ENCODE measurements at places on chromosomes 3 and 15. TPM values are rescaled to one million over a fixed set of nuclear protein-coding genes. Genes with fewer than 3 reads are reported as not detected.

Gene B3GALNT1
- 0.94 TPM for total RNA-seq

Gene SLC51A
- 2.1 TPM for total RNA-seq

Gene RBP2
- 3.1 TPM for total RNA-seq

Gene TLR9
- total RNA-seq: 0.25 TPM

Gene CDCP1
- total RNA-seq: 84.5 TPM

Gene CDC25A
- total RNA-seq: 23.7 TPM

Gene MEIS2
- total RNA-seq: 7.6 TPM

DNA sequence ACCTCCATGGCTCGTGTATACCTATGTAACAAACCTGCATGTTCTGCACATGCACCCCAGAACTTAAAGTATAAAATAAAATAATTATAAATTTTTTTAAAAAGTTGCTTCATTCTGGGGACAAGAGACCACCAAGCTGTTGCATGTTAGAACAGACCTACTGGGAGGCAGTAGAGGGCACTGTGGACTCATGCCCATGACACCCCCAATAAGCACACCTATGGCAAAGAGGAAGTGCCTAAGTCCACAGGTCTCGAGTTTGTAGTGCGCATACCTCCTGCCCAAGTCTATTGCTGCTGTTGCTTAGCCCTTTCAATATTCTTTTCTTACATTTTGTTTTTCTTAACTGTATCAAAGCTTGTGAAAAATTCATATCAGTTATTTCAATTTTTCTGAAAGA, 267.9 kb upstream of the THBS1 start:
- H3K4me3 ChIP-seq: no peak overlapping the region
- no peaks in the 10 kb centered on the region for H3K36me3 ChIP-seq
- peak overlapping the region; percentile 60 for H3K27ac ChIP-seq
- DNase-seq: peak; percentile 78

DNA sequence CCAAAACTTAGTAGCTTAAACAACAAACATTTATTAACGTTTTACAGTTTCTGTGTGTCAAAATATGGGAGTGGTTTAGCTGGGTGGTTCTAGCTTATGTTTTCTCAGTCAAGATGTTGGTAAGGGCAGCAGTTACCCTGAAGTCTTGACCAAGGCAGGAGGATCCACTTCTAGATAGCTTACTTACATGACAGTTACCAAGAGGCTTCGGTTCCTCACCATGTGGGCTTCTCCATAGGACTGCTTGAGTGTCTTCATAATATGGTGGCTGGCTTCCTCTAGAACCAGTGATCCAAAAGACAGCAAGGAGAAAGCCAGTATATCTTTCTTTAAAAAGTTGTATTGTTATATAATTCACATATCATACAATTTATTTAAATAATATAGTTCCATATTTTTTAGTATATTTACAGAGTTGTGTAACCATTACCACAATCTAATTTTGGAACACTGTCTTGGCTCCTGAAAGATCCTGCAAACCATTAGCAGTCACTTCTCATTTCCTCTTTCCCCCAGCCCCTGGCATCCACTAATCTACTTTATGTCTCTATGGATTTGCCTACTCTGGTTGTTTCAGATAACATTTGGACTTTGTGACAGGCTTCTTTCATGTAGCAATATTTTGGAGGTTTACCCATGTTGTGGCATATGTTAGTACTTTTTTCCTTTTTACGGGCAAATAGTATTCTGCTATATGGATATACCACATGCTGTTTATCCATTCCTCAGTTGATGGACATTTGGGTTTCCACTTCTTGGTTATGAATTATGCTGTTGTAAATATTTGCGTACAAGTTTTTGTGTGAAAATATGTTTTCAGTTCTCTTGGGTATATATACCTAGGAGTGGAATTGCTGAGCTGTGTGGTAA, 33.3 kb downstream of the MAPK6 start:
- H3K4me1 ChIP-seq: no peaks in the 10 kb centered on the region
- no peak overlapping the region for H3K4me3 ChIP-seq
- H3K27me3 ChIP-seq: no peaks in the 10 kb centered on the region

- H3K27me3 ChIP-seq: no peaks in the 10 kb centered on the region
- H3K36me3 ChIP-seq: no peaks in the 10 kb centered on the region
- H3K4me1 ChIP-seq: no peaks in the 10 kb centered on the region
- no peak overlapping the region for H3K4me3 ChIP-seq
- no peak overlapping the region for H3K27ac ChIP-seq
- no peak for DNase-seq
Observed at GRCh38 chr3:100082714-100083113, 31.6 kb downstream of the FILIP1L start.

GRCh38 chr3:191378142-191378812, 48.0 kb upstream of the UTS2B start:
- H3K4me1 ChIP-seq: no peaks in the 10 kb centered on the region
- peaks cover 4% of the 10 kb centered on the region for H3K36me3 ChIP-seq
- DNase-seq: no peak
- no peak overlapping the region for H3K27ac ChIP-seq

- no peaks in the 10 kb centered on the region for H3K36me3 ChIP-seq
- no peak overlapping the region for H3K4me3 ChIP-seq
Observed at GRCh38 chr3:186307594-186308221, 54.3 kb downstream of the DGKG start.

DNA sequence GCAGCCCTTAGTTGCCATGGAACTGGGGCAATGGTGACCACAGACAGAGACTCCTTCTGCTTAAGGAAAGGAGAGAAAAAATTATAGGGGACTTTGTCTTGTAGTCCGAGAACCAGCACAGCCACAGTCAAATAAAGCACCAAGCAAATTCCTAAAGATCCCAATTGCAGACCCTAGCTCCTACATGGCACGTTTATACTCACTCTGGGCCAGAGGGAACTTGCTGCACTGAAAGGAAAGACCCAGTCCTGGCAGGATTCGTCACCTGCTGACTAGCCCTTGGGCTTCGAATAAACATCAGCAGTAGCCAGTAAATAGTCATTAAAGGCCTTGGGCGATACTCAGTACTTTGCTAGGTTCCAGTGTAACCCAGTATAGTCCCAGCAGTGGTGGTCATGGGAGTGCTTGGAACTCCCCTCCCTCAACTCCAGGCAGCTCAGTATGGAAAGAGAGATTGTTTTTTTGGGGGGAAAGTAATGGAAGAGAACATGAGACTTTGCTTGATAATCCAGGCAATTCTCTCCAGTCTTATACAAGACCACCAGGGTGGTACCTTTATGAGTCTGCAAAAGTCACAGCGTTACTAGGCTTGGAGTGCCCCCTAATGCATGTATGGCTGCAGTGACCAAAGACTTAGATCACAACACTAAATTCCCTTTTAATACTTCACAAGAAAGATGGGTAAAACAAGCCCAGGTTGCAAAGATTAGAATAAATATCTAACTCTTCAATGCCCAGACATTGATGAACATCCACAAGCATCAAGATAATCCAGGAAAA, 66.4 kb upstream of the AGTR1 start:
- no peak for DNase-seq
- no peak overlapping the region for H3K27ac ChIP-seq
- H3K4me3 ChIP-seq: no peak overlapping the region
- H3K36me3 ChIP-seq: no peaks in the 10 kb centered on the region
- H3K4me1 ChIP-seq: no peaks in the 10 kb centered on the region

DNA sequence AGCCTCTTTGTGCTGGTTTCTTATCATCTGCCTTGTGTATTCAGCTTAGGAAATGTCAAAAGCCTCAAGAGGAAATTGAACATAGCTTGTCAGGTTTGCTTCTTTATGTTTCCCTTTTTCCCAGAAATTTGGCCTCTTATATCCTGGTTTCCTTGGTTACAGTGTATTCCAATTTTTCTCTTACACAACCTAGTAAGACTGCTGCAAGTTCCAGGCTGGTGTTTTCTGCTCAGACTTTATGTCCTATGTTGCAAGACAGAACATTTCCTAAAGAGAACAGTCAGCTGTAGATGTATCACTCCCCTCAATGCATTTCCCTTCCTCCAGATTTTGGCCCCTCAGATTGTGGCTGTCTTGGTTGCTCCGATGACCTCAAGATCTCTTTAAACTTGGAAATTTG, 102.5 kb downstream of the SH3GL3 start:
- no peaks in the 10 kb centered on the region for H3K36me3 ChIP-seq
- no peak overlapping the region for H3K4me3 ChIP-seq
- DNase-seq: no peak
- H3K4me1 ChIP-seq: no peaks in the 10 kb centered on the region
- H3K27ac ChIP-seq: no peak overlapping the region
- H3K27me3 ChIP-seq: no peaks in the 10 kb centered on the region

GRCh38 chr15:90845201-90845949, 23.0 kb upstream of the FURIN start:
- H3K27me3 ChIP-seq: no peaks in the 10 kb centered on the region
- H3K27ac ChIP-seq: no peak overlapping the region
- no peak for DNase-seq
- H3K4me1 ChIP-seq: peaks cover 2% of the 10 kb centered on the region

DNA sequence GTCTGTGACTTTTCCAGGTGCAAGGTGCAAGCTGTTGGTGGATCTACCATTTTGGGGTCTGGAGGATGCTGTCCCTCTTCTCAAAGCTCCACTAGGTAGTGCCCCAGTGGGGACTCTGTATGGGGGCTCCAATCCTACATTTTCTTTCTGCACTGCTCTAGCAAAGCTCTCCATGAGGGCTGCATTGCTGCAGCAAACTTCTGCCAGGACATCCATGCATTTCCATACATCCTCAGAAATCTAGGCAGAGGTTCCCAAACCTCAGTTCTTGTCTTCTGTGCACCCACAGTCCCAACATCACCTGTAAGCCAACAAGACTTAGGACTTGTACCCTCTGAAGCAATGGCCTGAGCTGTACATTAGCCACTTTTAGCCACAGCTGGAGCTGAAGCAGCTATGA, 694.5 kb upstream of the BCHE start:
- H3K4me1 ChIP-seq: no peaks in the 10 kb centered on the region
- DNase-seq: no peak
- H3K27ac ChIP-seq: no peak overlapping the region
- H3K27me3 ChIP-seq: no peaks in the 10 kb centered on the region

- no peak overlapping the region for H3K4me3 ChIP-seq
- no peaks in the 10 kb centered on the region for H3K4me1 ChIP-seq
- DNase-seq: no peak
- H3K27me3 ChIP-seq: no peaks in the 10 kb centered on the region
- H3K27ac ChIP-seq: no peak overlapping the region
Observed at GRCh38 chr3:113354307-113354706, 87.0 kb downstream of the CFAP44 start.

DNA sequence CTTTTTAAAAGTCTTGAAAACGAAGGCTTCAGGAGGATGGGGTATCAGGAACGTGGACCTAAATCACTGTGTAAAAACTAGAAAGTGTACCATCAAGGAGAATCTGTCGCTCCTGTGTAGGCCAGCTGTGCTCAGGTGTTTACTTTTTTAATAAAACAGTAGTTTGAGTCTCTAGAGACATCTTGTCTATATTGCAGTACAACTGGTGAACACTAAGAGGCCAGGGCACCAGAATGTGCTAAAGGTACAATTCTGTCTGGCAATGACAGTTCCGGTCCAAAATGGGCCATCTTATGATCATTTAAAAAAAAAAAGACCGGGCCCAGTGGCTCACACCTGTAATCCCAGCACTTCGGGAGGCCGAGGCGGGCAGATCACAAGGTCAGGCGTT, 61.8 kb upstream of the MCF2L2 start:
- H3K27ac ChIP-seq: peak overlapping the region; percentile 56
- no peaks in the 10 kb centered on the region for H3K36me3 ChIP-seq
- no peaks in the 10 kb centered on the region for H3K27me3 ChIP-seq
- no peak overlapping the region for H3K4me3 ChIP-seq
- DNase-seq: no peak
- peaks cover 4% of the 10 kb centered on the region for H3K4me1 ChIP-seq

GRCh38 chr3:85594676-85595075, 635.9 kb downstream of the CADM2 start:
- no peaks in the 10 kb centered on the region for H3K27me3 ChIP-seq
- H3K4me1 ChIP-seq: no peaks in the 10 kb centered on the region
- no peaks in the 10 kb centered on the region for H3K36me3 ChIP-seq
- no peak overlapping the region for H3K27ac ChIP-seq

DNA sequence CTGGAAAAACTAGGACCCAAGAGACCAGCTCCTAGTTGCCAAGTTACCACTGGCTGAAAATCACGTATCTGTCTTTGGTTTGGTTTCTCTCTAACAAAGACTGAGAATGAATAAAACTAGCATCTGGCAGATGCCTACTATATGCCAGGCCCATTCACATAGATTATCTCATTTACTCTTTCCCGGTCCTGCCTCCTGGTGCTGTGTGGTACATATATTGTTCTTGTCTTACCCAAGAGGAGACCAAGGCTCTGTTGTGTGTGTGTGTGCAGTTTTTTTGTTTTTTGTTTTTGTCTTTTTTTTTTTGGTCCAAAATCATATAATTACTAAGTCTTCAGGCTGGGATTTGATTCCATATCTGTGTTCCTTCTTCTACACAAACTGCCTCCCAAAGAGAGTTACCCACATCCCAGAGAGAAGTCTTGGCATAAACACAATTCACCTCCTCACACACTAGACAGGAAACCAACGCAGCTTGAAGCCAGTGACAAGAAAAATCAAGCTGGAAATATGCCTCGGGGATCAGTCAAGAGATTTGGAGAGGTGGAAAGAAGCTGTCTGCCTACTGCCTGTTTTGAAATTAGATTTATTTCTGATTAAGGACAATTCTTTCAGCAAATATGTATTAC, 891 bp downstream of the AHSG start:
- H3K36me3 ChIP-seq: no peaks in the 10 kb centered on the region
- H3K27me3 ChIP-seq: peaks cover 9% of the 10 kb centered on the region
- no peak overlapping the region for H3K27ac ChIP-seq
- no peaks in the 10 kb centered on the region for H3K4me1 ChIP-seq

DNA sequence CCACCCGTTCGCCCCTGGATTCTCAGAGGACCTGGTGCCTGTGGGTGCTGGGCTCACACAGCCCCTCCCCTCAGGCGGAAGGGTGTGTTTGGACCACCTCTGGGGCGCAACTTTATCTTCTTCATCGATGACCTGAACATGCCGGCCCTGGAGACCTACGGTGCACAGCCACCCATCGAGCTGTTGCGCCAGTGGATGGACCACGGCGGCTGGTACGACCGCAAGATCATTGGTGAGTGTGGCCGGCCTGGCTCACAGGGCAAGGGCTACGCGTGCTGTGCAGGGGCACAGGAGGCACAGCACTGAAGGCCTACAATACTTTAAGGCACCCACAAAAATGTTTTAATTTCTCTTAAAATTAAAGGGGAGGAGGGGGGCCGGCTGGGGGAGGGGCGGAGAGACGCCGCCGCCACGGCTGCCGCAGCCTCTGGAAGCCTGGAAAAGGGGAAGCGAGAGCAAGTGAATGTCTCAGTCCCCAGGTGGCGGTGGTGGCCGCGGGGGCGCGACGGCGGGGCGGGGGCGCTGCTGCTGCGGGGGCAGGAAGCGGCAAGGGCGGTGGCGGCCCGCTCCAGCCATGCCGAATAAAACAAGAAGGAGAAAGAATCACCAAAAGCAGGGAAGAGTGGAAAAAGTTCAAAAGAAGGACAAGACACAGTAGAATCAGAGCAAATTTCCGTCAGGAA, 56.8 kb downstream of the DNAH1 start:
- peak; percentile 22 for DNase-seq
- H3K27ac ChIP-seq: no peak overlapping the region
- H3K4me1 ChIP-seq: no peaks in the 10 kb centered on the region
- H3K4me3 ChIP-seq: no peak overlapping the region
- no peaks in the 10 kb centered on the region for H3K27me3 ChIP-seq
